Stimulated activated CD4-positive, alpha-beta T cell treated with anti-CD3 and anti-CD28 coated beads, Interleukin-15, amount 100 ng/mL, for 1 hour (primary cell): ENCODE measurements at places on chromosomes 6 and 20.

- DNase-seq = no peak
Measured at GRCh38 chr6:52155791-52156576, 30.2 kb upstream of the IL17A start.

DNA sequence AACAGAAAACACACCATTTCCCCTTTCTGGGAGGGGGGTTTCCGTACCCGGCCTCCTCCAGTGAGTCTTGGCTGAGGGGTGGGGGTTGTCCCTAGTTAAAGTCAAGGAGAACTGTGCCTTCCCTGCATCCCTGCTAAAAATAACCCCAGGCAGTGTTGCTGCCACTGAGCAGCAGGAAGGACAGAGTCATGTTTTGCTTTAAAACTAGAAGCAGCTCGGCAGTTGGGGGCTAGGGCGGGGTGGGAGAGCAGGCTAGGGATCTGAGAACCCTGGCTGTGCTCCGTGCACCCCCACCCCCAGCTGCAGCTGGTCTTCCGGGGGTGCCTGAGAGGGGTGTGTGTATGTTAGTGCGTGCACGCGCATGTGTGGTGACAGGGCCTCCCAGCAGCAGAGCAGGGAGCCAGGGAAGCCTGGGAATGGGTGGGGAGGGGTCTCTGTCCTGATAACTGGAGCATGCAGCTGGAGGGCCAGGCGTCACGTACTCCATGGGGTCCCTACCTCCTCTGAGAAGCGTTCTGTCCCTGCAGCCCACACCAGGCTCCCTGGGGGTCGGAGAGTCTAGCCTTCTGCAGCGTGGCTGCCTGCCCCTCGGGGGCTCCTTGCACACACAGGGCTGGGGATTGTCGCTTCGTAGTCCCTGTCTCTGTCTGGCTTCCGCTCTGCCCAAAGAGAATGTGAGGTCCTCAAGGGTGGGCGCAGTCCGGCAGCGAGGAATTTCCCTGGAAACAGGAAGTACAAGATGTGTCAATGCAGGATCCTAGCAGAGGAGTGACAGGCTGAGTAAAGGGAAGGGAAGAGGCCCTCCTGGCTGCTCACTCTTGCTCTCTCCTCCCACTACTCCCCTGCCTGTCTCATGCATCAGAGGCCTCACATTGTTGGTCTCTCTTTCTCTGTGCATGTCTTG lies 16.8 kb upstream of the ARMC12 start:
- DNase-seq = no peak

DNA sequence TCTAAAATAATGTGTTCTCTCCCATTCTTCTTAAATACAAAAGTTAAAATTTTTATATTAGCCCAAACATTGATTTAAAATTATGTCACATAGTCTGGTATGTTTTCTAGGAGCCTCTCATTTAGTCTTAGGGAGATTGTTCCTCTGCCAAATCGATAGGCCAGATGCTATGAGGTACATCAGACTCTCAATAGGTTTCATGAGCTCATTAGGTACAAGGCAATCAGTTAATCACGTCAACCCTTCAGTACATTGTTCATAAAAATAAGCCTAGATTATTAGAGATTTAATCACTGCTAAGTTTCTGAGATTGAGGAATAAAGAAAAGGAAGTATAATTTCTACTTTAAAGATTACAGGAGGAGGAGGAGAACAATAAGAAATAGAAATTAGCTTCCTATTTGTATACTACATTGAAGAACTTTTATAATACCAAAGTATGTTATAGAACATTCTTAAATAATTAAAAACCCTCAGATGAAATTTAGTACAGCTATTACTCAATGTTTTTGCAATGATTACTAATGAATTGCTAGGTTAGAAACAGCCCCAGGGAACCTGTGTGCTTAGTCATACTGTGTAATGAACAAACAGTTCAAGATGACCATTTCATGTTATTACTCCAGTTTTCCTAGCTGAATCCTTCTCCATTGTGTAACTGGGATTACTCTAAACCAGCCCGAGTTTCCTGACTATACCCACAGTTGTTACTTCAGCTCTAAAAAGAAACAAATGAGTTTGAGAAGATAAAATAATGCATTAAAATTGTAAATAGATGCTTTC lies 117.0 kb downstream of the BMP5 start:
- no peak for DNase-seq

DNA sequence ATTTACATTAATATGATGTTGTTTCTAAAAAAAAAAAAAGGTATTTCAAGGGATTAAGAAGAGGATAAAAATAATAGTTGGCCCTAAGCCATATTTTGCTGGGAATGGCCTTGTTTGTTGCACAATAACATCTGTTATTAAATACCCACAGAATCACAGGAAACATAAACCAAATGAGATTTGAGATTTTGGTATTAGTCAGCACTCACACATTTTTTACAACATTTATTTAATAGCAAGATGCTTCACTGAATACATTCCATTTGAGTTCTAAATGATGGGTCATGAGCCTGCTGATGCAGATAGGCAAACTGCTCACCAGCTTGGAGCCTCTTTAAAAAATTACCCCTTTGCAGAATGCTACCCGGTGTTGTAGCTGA lies 92.9 kb upstream of the ENPP5 start:
- DNase-seq = no peak

DNA sequence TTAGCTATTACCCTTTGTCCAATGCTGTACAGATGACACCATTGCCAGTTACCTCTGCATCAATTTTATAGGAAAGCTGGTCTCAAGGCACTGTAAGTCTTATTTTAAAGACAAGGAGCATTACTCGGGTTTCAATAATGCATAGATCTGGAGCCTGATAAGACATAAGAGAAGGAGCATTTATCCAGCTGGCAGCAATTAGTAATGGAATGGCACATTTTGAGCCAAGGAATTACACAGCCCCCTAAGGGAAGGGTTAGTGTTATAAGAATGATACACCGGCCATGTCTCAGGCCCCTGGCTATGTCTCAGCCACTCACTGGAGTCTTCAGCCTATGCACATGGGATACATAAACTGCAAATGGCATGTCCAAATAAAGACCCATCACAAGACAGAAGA lies 23.1 kb upstream of the TMEM242 start:
- DNase-seq = no peak

GRCh38 chr20:34791289-34792020 lies 34.0 kb downstream of the NCOA6 start:
- no peak for DNase-seq

- DNase-seq = no peak
Measured at GRCh38 chr20:16472045-16472872, 101.0 kb downstream of the KIF16B start.

GRCh38 chr20:1880529-1881239 lies 14.5 kb upstream of the SIRPA start:
- DNase-seq = no peak

- no peak for DNase-seq
Measured at GRCh38 chr6:71410681-71411080, 122.1 kb downstream of the OGFRL1 start.

GRCh38 chr6:13250703-13251102 lies 77.6 kb downstream of the TBC1D7 start:
- DNase-seq = no peak

- DNase-seq = no peak
Measured at GRCh38 chr6:34145161-34146020, 496 bp downstream of the GRM4 start.

DNA sequence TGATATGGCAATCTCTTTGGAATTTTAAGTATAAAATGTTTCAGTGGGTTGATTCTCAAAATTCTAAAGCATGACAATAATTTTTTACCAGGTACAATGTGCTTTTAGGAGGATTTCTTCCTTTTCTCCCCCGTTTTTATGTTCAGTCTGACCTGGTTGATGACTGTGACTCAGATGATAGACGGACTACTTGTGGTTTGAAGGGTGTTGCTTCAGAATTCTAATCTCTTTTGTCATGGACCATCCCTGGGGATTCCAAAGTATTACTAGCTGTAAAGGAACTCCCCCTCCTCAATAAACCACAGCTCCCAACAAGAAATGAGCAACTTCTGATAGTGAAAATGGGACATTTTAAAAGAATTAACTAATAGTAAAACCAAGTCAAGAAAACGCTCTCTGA lies 34.9 kb upstream of the TNFAIP3 start:
- no peak for DNase-seq

DNA sequence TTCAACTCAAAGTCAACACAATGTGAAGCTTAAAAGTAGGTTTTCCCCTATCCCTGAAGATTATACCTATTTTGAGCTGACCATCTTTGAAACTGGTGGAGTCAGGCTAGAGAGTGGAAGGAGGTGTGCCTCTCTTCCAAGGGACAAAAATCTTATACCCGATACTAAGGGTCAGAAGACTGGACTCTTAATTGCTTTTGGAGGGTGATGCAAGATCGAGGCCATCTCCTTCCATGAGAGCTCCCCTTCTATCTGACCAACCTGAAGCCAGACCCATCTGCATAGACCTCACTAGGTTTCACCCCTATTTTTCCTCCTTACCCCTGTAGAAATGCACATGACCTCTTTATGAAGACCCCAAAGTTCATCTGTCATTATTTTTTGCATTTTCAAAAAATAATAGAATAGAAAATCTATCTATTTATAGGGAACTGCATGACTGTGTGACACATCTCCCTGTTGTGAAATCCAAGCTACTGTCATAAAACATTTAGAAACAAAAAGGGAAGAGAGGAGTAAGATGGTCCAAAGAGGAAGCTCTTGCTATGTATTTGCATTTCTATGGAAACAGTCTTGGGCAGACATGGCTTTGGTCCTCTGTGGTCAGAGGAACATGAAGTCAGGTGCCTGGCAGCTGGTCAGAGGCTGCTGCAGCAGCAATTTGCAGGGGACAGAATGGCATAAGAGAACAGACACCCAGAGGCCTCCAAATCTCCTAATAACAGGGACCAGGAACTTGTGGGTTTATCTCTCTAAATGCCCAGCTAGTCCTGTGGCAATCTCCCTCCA lies 349.2 kb downstream of the MAFB start:
- no peak for DNase-seq
